ENCODE measurements at places on chromosomes 4 and X. TPM values are rescaled to one million over a fixed set of nuclear protein-coding genes. Genes with fewer than 3 reads are reported as not detected.

- DNase-seq: no peak
These were observed 658.7 kb upstream of the EPHA5 start for GRCh38 chr4:66328803-66329574.

- DNase-seq: no peak
These were observed 70.3 kb upstream of the EMCN start for GRCh38 chr4:100588076-100588475.

The XK gene
- not detected for total RNA-seq

The NRK gene
- not detected for total RNA-seq

DNA sequence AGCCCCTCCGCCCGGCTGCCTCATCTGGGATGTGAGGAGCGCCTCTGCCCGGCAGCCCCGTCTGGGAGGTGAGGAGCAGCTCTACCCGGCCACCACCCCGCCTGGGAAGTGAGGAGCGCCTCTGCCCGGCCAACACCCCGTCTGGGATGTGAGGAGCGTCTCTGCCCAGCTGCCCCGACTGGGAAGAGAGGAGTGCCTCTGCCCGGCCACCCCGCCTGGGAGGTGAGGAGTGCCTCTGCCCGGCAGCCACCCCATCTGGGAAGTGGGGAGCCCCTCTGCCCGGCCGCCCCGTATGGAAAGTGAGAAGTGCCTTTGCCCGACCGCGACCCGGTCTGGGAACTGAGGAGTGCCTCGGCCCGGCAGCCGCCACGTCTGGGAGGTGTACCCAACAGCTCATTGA is 74.3 kb upstream of the TNIP3 start:
- DNase-seq: no peak

GRCh38 chr4:54723220-54723619 is 65.5 kb downstream of the KIT start:
- DNase-seq: no peak

DNA sequence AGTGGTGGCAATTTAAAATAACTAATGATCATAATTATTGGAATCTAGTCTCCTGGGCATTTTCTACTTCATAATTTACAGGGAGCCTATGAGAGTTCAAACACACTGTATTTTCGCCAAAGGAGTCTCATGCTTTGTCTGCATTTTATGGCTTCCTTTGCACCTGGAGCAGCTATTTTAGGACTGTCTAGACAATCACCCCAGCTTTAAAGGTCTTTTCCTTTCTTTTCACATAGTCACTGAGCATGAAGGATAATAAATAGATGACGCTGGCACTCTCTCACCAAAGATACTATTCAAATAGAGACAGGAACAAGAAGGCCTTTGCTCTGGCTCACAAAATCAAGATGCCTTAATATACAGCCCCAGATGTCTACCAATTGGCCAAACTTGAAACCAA is 43.0 kb downstream of the AMELX start:
- DNase-seq: no peak

DNA sequence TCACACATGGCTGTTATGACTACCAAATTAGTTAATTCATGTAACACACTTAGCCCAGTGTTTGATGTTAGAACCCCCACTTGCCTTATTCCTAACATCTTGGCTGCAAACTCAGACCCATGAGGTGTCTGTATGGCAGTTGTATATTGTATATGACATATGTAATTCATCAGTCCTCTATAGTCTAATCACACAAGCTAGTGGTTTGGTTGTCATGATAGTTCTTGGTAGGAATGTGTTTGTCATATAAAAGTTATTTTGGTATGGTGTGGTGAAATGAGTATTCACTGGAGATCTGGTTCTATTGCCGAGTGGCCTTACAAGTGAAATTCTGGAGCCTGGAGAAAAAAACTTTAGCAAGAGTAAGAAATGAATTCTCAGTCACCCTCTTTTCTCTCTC is 149.2 kb downstream of the AWAT2 start:
- no peak for DNase-seq

- DNase-seq: no peak
These were observed 13.0 kb downstream of the SLC16A2 start for GRCh38 chrX:74434336-74434735.

GRCh38 chr4:187289371-187289770 is 565.7 kb upstream of the FAT1 start:
- no peak for DNase-seq

- no peak for DNase-seq
These were observed 726.9 kb downstream of the GRID2 start for GRCh38 chr4:93030670-93031069.

DNA sequence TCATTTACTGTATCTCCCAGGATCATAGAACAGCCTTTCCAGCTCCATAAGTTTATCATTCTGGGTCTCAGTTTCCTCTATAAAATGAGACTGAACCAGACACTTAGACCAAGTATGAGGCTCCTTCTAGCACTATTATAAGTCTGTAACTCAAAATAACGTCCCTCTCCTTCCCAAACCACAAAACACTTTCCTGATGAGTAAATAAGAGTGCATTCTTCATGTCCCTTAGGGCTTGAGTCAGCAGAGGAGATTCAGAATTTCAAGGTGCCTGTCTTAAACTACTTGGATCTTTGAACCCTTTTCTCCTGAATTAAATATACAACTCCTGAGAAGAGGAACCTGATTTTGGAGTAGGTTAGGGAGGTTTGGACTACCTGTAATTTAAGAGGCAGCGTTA is 62.6 kb downstream of the GLRA2 start:
- no peak for DNase-seq

DNA sequence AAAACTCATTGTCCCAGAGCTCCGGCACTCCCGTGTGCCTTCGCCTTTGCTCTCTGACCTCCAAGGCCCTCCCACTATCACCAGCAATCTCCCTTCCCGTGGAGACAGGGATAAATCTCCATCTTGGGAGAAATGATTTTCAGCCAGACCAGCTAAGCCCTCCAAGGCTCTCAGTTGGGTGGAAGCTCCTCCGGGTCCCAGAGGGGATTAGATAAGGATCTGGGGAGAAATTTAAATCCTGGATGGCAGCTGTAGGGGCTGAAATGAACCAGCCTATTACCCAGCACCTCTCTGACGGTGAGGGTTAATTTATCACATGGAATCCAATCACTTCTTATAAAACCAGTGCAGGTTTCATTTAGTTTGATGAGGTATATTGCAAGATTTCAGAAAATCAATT is 366.2 kb downstream of the FBXW7 start:
- no peak for DNase-seq

The LIMCH1 gene
- not detected for total RNA-seq

- DNase-seq: no peak
These were observed 32.6 kb downstream of the HMX1 start for GRCh38 chr4:8838961-8839431.

The RRAGB gene
- total RNA-seq: 6.6 TPM

The SMIM10L2A gene
- 1.3 TPM for total RNA-seq

GRCh38 chr4:138190452-138190858 is 51.7 kb downstream of the SLC7A11 start:
- DNase-seq: no peak

GRCh38 chr4:2768124-2768523 is 12.0 kb upstream of the TNIP2 start:
- no peak for DNase-seq

The SCLT1 gene
- total RNA-seq: 21.7 TPM

DNA sequence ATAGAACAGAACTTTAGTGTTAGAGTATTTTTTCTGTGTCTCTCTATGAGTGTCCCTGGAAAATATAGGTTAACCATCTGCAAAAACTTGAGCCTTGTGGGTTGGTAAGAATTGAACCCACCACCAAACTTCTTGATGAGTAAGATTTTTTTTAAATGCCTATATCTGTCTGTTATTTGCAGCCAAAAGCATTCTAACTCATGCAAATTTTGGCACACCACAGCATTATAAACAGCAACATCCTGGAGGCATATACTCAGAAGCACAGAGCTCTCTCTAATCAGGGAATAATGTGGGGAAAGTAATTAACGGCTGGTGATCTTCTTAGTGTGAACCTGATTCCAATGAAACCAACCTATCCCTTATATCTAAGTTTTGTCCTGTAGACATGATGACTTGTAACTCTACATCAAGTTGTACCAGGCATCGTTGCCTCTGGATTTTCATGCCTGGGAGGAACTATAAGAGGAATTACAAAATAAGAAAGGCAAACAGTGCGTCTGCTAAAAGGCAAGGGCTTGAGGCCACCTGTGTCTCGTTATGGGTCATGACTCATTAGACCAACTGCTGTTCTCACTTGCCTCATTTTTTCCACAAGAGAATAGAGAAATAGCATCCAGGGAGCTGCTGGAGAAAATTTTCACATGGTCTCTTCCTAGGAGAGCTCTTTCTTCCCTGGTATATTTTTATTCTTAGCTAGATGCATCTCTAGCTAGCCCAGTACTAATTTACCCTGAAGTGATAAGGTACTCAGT is 202.4 kb downstream of the CHIC2 start:
- DNase-seq: no peak

- no peak for DNase-seq
These were observed 67.1 kb downstream of the ABCG2 start for GRCh38 chr4:88091378-88091777.

- DNase-seq: no peak
These were observed 10.2 kb downstream of the TEX13A start for GRCh38 chrX:105210258-105210657.

The YIPF7 gene
- not detected for total RNA-seq

- no peak for DNase-seq
These were observed 32.3 kb downstream of the ADGRA3 start for GRCh38 chr4:22483551-22483981.

DNA sequence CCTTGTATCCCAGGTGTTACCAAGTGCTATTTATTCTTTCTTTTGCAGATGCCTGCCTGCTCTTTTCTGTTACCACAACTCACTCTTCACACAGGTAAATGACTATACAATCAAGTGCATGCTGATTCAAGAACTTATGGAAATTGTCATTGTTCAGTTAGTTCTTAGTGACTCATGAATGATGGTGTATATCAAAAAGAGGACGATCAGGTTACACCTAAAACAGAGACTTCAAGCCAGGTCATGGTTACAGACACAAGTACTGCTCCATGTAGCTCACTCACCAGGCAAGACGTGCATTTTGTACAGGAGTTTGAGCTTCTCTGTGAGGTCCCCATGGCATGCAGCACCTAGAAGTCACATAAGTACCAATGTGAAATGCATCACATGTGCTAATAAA is 59.3 kb upstream of the UCP1 start:
- DNase-seq: no peak

- DNase-seq: no peak
These were observed 57.6 kb upstream of the CLNK start for GRCh38 chr4:10741961-10742699.

DNA sequence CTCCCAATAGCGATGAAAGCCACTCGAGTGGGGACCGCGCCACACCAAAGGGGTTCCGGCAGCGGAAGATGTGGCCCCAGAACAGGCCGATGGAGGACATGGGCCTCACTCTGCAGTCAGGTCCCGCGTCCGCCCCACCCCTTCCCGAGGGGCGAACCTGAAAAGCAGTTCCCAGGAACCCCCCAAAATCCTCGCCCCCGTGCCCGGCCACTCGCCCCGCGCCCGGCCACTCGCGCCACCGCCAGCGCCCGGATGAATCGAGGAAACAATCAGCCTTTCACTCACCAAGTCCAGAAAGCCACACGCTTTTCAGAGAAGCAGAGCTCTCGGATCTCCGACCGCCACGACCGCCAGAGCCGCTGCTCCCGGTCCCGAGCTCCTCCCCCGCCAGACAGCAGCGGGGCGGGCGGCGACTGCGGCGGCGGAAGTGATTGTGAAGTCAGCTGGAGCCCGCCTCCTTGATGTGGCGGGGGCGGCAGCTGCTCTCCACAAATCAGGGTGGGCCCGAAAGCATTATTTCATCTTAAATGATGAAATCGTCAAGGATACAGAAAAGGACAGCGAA is at the start of gene PJA1:
PJA1 (minus strand) TSS at position 367 of the 565 bp plus-strand sequence. CDS start 2,380 bp downstream, outside the sequence.
- DNase-seq: peak; percentile 50

- no peak for DNase-seq
These were observed 132.1 kb upstream of the LDB2 start for GRCh38 chr4:17030543-17030942.

The CYBB gene
- total RNA-seq: 0.53 TPM

DNA sequence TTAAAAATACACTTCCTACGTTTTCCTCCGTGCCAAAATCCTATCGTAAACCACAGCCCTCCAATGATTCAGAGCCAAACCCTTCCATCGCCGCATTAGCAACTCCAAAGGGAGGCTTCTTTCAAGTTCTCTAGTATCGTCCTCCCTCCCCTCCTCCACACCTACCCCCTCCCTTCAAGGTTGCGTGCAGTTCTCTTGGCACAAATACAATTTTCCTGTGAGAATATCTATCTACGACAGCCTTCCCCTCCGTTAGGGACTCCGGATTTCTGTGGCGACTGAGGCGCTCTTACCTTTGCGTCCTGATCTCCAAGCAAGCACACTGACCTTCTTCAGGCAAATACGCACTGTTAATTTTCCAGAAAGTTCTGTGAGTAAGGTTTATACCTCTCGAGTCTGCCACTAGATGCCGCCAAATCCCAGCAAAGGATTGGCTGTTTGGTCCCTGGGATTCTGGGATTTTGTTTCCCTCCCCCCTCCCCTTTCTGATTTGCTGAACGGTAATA is 1.2 kb upstream of the MORF4L2 start:
- DNase-seq: peak; percentile 51

The OPN1MW gene
- not detected for total RNA-seq

All from CD8-positive, alpha-beta T cell (primary cell).